ENCODE measurements at places on chromosomes 4 and X. TPM values are rescaled to one million over a fixed set of nuclear protein-coding genes. Genes with fewer than 3 reads are reported as not detected.

The HHIP gene
- 0.29 TPM for total RNA-seq

The TMSB15A gene
- not detected for total RNA-seq

The RHOXF2B gene
- not detected for total RNA-seq

The CXCL3 gene
- not detected for total RNA-seq

The SUPT20HL2 gene
- total RNA-seq = not detected

The FSTL5 gene
- total RNA-seq = not detected

The TEX13C gene
- not detected for total RNA-seq

The OGT gene
- total RNA-seq = 146 TPM

Measured in gastrocnemius medialis (tissue), 4 donors.